ENCODE measurements at places on chromosomes 11 and 22.
A peak's percentile ranks its signal among the peaks of the same experiment; 100 is the strongest.

- no peak for DNase-seq
These were observed 827 bp downstream of the GSC2 start for GRCh38 chr22:19149047-19149883.

GRCh38 chr11:13929395-13929891 is 33.1 kb upstream of the SPON1 start:
- DNase-seq, result no peak

DNA sequence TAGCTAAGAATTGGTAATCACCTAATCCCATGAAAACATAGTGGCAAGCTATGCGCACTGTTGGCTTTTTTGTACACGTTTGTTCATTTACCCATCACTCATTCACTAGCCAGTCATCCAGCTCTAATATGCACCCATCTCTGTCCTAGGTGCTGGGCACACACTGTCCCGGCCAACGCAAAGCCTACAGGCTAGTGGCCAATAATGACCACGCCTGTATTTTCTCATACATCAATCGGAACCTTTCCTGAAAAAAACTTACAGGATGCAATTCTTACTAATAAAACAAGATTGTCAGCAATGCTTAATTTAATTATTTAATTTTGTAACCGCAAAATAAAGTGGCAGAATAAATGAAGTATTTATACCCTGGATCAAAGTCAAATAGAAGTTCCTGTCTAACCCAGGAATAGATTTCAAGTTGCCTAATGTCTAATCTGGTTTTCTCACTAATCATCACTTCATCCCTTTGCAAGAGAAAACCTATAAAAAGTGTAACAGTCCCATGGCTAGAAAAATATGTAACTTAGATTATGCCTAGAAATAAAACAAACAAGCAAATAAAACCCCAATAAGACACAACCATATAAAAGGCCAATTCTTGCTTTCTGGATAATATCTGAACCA is 143.3 kb upstream of the BLID start:
- DNase-seq, result no peak

DNA sequence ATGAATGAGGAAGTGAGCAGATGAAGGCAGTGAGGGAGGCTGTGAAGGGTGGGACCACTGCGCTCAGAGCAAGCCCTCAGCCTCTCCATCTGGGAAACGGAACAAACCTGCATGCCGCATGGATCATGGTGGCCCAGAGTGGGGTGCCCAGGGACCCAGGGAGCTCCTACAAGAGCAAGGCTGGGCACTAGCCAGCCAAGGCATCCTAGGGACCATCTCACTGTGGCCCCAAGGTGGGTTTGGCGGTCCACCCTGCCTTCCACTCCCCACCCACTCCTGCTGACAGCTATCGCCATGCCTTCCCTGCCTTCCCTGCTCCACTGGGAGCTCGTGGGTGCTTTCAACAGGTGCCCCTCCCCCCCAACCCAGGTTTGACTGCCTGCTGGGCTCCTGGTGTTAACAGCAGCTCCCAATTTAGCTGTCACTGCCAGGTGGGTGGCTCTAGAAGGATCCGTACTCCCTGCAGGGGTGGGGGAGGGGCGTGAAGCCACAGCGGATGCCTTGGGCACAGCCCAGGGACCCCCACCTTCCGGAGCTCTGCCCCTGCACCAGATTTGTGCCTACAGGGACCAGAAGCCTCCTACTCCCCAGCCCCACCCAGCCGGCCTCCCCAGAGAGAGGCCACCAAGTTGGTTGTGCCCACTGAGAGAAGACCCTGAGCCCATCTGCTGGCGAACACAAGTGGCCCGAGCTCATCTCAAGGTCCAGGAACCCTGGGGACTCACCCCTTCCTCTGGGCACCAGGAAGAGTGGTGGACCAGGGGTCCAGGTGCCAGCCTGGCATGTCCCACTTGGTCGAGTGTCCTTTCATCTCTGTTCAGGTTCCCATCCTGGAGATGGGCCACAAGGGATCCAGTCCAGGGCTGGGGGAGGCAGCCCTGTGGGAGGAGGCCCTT is 29.7 kb upstream of the PRODH start:
- DNase-seq, result no peak

GRCh38 chr11:3022300-3022967 is 30.3 kb upstream of the NAP1L4 start:
- DNase-seq, result no peak

GRCh38 chr11:10728789-10729472 is 22.1 kb upstream of the CTR9 start:
- no peak for DNase-seq

- DNase-seq, result no peak
These were observed 111.7 kb downstream of the SPATA19 start for GRCh38 chr11:133733631-133734030.

DNA sequence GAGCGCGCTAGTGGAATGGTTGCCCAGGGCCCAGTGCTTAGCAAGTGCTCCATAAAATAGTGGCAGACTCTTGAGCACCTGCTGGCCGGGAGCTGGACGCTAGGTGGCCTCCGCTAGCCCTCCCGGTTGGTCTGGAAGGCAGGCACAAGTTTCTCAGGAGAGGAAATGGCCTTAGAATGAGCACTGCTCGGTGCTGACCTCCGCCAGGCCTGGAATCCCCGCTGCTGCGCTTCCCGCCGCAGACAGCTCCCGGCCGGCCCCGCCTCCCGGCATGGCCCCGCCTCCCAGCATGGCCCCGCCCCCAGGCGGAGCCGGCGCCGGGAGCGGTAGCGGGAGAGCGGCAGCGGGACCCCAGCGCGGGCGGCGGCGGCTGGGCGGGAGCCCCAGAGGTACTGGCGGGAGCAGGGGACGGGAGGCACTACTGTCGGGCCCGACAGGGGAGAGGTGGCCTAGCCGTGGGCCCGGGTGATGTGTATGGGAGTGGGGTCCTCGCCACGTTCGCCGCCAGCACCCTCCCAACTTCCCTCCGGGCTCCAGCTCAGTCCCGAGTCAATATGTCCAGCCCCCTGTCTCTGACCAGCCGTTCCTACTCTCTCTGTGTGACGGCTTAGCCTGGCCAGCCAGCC is at the start of gene SIPA1:
Gene SIPA1 (plus strand): TSS at position 308 of the 626 bp plus-strand sequence. CDS start 2,821 bp downstream, outside the sequence.
- peak; percentile 72 for DNase-seq

DNA sequence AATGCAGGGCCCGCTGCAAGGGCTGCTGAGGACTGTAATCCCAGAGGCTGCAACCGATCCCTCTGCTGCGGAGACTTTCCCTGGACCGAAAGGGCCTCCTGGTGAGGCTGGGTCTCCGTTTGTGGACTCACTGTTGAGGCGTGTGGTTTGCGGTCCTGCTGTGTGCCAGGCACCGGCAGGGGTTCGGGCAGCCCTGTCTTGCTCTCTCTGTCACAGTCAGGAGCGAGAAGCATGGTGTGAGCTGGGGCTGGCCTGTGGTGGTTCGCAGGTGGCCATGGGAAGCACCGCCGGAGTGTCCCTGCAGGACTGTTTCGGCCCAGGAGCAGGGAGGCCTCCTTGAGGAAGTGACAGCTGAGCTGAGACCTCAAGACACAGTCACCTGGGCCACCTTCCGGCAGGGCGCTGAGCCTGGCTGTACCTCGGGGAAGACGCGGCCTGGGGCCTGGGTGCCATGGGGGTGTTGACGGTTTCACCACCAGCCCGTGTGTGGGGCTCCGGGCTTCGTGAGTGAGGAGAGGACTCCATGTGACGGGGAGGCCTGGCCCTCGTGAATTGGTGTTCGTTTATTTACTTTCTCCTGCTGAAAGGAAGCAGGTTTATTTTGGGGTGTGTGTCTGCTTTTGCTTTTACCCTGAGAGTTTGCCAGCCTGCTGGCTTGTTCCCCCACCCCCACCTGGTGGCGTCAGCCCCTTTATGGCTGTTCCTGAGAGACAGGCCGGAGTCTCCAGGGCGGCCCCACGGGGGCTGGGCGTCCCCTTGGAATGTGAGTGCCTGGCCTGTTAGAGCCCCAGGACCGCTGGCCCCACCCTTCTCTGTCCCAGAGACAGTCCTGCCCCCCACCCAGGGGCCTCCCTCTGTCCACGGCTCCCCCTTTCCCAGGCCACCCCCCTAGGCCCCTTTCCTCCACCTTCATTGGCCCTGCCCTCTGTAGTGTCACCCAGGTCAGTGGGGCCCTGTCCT is 122.5 kb downstream of the KCNQ1OT1 start:
- peak; percentile 61 for DNase-seq

DNA sequence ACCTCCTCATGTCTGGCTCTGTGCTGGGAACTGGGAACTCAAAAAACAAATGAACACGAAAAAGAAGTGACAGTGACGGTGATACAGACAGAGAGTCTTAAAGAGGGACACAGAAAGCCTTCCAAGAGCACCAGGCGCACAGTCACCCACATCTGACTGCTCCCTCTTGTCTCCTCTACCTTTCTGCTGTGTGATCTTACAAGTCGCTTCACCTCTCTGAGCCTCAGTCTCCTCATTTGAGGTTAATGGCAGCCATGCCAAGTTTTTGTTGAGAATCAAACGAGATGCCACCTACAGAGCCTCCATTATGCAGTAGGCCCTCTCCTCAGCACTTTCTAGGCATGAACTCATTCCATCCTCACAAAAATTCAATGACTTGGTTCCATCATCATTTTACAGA is 3.7 kb downstream of the LRRC32 start:
- DNase-seq, result no peak

GRCh38 chr22:37331856-37332536 is 49.7 kb downstream of the CYTH4 start:
- DNase-seq, result no peak

GRCh38 chr11:113730887-113731726 is 25.0 kb upstream of the TMPRSS5 start:
- peak; percentile 35 for DNase-seq

DNA sequence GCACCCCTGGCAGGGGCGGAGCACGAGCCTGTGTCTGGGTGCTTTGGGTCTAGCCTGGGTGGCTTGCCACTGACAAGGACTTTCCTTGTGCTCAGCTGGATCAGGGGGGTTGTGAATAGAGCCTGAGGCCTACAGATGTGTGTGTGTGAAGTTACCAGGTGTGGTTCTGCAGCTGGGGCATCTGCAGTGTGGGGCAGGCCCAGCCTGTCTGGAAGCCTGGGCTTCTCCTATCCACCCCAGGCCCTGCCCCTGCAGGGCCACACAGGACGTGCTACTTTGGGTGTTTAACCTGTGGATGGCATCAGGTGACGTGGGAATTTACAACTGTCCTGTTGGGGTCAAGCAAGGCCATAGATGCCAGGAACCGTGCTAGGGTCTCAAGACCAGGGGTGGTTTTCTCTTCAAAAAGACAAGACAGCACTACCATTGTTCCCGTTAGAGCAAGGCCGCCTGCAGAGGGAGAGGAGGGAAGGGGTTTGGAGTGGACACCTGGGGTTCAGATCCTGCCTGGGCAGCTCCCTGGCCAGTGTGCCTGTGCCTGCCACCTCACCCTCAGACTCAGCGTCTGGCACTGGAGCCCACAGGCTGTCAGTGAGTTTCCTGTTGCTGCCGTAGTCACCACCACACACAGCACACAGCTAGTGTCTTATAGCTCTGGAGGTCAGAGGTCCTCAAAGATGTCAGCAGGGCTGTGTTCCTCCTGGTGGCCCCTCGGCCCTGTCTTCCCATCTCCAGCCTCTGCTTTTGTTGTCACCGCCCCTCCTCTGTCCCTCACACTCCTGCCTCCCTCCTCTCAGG is 31.6 kb downstream of the CTTN start:
- no peak for DNase-seq

DNA sequence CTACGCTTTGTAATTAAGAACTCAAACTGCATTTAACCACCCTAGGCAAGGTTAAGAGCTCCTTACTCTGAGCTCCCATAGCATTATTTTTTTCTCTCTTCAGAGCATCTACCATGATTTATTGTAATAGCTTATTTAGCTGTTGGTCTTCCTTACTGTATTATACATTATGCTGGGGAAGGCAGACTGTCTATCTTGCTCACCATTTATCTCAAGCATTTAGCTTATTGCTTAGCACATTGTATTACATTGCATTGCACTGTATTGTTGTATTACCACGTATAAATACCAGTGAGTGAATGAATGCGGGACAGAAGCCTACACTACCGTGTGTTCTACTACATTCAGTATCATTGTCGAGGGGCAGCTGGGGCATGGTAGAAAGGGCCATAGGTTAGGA is 324.3 kb downstream of the OPCML start:
- DNase-seq, result no peak

DNA sequence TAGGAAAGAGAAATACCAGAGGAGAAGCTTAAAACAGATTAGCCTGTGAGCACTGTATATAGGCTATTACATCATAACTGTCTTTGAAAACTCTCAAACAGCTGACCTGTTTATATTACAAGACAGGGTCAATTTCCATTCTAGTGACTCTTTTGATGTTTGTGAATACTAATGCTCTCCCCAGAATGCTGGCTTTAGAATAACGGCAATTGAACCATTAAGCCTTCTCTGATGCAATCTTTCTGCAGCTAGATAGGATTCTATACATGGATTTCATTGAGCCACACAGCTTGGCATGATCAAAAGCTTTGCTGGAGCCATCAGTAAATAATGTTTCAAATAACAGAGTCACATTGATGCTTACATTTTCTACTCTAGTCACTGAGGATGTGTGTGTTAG is 122.7 kb upstream of the FAT3 start:
- no peak for DNase-seq

DNA sequence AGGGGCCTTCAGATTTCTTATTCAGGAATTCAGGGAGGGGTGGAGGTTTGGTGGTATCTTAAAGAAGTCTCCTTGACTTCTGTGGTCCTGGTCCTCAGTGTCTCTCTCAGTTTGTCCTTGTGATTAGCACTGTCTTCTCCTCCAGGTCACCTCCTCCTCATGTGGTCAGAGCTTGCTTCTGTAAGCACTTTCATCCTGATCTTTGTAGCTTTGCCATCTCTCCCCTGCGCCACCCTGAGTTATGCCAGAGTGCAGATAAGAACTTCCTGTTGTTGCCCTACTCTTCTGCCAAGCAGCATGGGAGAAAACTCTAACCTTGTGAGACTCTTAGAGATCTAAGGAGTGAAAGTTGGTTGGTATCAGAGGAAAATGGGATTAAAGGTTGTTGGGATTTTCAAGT is 30.9 kb downstream of the MICAL2 start:
- DNase-seq, result no peak

DNA sequence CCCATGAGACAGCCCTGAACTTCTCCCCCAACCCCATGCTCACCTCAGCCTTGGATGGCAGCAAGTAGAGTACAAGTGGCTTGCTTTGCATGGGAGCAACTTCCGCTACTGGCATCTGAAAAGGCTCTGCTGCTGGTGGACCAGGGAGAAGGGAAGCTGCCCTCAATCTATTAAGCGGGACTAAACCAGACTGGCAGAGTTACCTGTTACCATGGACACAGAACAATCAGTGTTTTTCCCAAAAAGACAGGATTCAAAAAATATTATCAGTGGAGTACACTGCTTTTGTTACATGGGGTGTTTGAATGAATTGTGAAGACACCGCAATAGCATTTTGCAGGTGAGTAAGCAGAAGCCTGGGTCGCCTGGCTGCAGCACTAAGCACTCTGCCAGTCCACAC is 631.4 kb upstream of the B3GAT1 start:
- DNase-seq, result no peak

- DNase-seq, result no peak
These were observed 14.0 kb downstream of the ADAMTS8 start for GRCh38 chr11:130414107-130415080.

GRCh38 chr11:94184846-94185245 is 56.2 kb downstream of the PANX1 start:
- DNase-seq, result no peak

GRCh38 chr11:120608760-120609211 is 97.2 kb downstream of the GRIK4 start:
- peak; percentile 34 for DNase-seq

- peak; percentile 3 for DNase-seq
These were observed 5.9 kb upstream of the IL10RA start for GRCh38 chr11:117980280-117980679.

Data from colonic mucosa (tissue), 4 donors.